SJCRH30 (cell line): ENCODE measurements at places on chromosomes 6 and 20.

DNA sequence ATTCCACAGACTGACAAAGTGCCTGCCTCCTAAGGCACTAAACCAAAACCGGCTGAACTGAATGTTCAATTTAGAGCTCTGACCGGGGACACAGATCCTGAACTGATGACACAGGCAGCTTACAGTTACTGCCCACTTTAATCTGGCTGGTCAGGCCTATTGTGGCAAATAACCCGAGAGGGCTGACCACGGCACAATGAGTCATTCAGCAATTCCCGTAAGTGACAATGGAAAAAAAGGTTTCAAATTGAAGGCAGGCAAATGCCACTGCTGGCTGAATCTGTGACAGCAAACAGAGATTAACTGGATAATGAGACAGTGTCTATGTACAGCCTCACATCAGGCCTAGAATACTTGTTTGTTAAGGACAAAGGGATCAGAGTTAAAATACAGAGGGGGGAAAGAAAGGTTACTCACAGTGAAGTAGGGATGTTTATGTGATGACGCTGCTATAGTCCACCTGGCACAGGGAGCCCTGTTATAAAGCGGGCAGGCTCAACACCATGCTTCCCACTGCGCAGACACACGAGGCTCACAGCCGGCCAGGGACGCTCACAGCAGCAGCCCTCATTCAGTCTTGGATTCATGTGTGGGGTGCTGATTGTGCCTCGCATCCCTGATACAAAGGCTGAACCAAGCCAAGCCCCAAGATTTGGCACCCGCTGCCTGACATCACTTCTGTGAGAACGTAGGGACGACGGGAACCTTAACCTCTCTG lies 54.4 kb downstream of the RTN4IP1 start:
- DNase-seq: peak; percentile 76

DNA sequence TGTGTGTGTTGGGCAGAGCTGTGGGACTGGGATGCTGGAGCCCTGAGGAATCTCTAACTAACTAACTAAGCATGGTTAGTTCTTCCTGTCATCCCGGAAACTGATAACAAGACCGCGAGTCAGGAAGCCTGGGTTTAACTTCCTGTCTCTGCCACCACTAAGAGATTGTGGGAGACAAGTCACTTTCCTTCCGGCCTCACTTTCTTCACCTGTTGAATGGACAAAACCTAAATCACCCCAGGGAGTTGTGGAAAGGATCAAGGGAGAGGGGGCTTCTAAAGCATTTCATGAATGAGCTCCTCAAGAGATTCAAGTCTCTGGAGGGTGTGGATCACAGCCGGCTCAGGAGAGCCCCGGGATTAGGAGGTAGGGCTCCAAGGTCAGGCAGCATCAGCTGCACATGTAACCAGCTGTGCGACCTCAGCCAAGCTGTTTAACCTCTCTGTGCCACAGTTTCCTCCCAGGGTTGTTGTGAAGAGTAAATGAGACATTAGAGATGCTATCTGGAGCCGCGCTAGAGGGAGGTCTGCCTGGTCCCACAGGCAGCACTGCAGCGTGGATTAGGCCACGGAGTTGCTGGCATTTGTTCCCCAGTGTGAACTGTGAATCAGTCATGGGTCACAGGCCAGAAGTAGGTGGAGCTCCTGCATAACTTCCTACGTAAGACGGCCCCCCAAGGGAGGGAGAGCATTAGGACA lies 105.1 kb downstream of the TOX2 start:
- peak; percentile 82 for DNase-seq

GRCh38 chr20:38172408-38172807 lies 7.3 kb upstream of the TGM2 start:
- DNase-seq: no peak

DNA sequence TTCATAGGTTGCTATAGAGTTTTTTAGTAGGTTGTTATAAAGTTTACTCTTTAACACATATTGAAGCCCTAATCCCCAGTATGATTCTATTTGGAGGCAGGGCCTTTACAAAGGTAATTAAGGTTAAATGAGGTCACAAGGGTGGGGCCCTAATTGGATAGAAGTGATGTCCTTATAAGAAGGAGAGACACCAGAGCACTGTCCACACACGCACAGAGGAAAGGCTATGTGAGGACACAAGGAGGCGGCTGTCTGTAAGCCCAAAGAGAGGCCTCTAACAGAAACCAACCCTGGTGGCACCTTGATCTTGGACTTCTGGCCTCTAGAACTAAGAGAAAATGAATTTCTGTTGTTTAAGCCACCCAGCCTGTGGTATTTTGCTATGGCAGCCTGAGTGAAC lies 98.5 kb downstream of the GJA10 start:
- DNase-seq: no peak

DNA sequence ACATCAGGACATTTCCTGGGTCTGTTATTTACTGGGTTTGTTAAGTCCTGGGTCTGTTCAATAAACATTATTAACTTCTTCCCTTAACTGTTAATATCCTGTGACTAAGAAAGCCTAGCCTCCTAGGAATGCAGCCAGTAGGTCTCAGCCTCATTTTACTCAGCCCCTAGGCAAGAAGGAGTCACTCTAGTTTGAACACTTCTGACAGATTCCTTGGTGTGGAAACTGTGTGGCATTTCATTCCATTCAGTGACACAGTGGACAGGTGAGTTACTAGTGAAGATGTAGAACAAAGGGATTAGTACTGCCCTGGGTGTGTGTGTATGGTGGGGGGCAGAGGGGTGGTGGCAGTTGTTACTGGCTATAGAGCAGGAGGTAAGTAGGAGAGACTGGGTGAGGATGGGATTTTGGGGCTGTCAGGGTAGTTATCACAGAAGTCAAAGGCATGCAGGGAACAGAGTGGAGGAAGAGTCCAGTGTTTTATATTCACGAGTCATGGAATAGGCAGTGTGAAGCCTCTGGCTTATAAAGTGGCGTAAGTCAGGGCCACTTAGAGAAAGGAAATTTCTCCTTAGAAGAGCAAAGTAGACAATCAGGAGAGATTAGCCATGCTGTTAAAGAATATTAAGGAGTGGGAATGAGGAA lies 28.4 kb downstream of the RNF182 start:
- DNase-seq: no peak

DNA sequence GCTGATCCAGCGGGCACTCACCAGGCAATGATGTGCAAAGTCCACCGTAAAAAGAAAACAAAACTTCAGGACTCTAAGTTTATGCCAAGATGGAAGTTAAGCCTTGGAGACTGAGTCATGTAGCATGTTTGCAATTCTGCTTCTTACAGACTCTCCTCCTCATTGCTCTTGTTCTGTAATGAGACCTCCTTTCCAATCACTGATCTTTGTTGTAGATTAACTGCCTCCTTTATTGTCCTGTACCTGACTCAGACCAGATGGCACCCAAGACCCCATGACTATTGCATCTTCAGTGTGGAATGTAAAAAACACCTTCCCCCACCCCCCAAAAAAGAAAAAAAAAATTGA lies 11.2 kb downstream of the NEU1 start:
- no peak for DNase-seq

- DNase-seq: no peak
Measured at GRCh38 chr6:124796464-124796970, 165.7 kb upstream of the RNF217 start.

GRCh38 chr6:1383729-1384548 lies 5.4 kb upstream of the FOXF2 start:
- no peak for DNase-seq

- no peak for DNase-seq
Measured at GRCh38 chr6:154169193-154169847, 130.3 kb downstream of the OPRM1 start.

GRCh38 chr20:10475225-10475624 lies 40.1 kb downstream of the SLX4IP start:
- DNase-seq: no peak

- no peak for DNase-seq
Measured at GRCh38 chr20:711576-711975, 36.0 kb upstream of the SCRT2 start.

DNA sequence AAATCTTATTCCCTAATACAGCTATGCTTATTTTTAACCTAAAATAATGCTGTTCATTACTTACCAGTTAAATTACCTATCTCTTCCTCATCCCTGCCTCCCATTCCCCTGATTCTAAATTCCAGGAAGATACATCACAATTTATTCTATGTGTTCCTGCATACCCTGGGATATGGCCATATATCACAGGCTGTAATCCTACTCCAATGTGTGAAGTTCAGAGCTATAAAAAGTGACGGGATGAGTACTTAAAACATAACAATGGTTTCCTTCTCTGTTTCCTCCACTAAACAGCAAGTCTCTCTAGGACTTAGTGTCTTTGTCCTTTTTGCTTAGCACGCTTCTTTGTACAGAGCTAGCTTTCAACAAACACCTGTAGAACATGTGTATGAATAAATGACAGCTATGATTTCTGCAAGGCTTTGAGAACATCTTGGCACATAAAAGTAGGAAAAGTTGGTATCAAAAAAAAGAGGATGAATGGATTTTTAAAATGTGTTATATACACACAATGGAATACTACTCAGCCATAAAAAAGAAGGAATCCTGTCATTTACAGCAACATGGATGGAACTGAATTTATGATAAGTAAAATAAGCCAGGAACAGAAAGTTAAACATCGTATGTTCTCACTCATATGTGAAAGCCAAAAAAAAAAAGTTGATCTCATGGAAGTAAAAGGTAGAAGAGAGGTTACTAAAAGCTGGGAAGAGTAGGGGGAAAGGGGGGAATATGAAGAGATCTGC lies 45.8 kb downstream of the SESN1 start:
- DNase-seq: no peak

GRCh38 chr6:74602206-74602605 lies 603.6 kb downstream of the COL12A1 start:
- DNase-seq: no peak

- DNase-seq: peak; percentile 82
Measured at GRCh38 chr20:50625986-50626677, 65.2 kb downstream of the RIPOR3 start.

- DNase-seq: peak; percentile 68
Measured at GRCh38 chr20:58891718-58892140, 39.2 kb downstream of the GNAS start.

DNA sequence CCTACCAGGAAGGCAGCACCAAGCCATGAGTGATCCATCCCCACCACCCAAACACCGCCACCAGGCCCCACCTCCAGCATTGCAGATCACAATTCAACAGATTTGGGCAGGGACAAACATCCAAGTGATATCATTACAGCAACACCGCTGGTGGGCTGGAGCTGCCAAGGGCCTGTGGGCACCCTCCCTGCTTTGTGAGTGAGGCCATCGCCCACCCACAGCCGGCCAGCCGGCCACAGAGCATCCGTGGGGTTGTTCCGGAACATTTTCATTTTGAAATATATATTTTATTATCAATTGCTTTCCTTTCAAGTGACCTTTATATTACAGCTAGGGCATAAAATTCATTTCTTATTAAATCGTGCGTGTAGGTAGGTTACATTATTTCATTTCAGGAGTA lies 286.0 kb upstream of the CDH4 start:
- no peak for DNase-seq

DNA sequence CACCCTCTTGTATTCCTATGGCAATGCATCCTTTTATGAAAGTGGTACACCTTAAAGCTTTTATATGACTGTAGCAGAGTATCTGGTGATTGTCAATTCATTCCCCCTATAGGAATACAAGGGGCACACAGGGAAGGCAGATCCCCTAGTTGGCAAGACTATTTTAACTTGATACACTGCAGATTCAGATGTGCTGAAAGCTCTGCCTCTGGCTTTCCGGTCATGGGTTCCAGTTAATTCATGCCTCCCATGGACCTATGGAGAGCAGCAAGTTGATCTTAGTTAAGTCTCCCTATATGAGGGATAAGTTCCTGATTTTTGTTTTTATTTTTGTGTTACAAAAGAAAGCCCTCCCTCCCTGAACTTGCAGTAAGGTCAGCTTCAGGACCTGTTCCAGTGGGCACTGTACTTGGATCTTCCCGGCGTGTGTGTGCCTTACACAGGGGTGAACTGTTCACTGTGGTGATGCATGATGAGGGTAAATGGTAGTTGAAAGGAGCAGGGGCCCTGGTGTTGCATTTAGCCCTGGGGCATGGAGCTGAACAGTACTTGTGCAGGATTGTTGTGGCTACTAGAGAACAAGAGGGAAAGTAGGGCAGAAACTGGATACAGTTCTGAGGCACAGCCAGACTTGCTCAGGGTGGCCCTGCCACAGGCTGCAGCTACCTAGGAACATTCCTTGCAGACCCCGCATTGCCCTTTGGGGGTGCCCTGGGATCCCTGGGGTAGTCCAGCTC lies 292.1 kb downstream of the ESR1 start:
- DNase-seq: no peak

DNA sequence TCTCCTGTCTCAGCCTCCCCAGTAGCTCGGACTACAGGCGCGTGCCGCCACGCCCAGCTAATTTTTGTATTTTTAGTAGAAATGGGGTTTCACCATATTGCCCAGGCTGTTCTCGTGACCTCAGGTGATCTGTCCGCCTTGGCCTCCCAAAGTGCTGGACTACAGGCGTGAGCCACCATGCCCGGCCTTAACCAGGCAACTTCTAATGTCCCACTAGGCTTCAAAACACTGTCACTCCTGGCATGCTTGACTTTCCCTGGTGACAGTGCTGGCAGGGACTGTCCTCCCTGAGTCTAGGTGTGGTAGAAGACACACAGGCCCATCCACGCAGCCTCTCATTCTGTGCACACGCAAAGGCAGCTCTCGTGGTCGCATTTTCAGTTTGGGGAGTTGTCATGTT lies 11.6 kb upstream of the EZR start:
- no peak for DNase-seq

DNA sequence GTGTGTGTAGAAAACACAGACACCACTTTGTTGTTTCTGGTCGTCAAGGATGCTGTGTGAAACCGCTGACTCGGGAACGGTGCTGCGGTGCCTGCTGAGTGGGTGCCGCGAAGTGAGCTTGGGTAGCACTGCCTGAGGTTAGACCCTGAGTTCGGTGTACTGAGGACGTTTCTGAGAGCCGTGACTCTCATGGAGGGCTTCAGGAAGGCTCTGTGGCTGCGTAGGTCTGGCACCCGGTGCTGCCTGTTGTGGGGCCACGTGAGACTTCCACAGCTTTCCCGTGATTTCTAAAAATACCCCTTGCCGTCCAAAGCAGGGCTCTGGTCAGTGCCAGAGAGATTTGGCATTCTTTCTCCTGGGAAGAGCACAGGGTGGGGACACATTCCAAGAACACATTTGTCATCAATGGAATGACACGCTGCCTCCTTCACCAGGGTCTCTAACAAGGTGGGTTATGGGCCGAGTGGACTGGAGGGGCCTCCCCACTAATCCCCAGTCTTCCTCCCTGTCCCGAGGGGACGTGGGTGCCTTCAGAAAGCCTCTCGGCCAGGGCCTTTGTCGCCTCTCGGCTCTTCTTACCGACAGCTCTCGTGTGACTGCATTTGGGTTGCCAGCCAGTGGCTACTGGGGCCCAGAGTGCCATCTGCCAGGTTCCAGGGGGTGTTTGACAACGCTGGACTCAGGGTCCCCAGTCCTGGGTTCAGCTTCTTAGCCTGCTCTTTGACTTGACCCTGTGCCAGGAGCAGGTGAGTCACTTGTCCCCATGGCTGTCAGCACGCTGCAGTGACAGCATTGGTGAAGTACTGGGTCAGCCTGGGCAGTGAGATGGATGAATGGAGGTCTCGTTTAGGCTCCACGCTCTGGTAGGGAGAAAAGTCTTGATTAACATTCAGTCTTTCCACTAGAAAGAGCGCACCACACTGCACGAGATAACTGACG lies 62.2 kb downstream of the SYNJ2 start:
- DNase-seq: no peak

- no peak for DNase-seq
Measured at GRCh38 chr6:40998661-40999060, 40.4 kb downstream of the UNC5CL start.
